ENCODE measurements at places on chromosomes 6 and 20.
A peak's percentile ranks its signal among the peaks of the same experiment; 100 is the strongest.

DNA sequence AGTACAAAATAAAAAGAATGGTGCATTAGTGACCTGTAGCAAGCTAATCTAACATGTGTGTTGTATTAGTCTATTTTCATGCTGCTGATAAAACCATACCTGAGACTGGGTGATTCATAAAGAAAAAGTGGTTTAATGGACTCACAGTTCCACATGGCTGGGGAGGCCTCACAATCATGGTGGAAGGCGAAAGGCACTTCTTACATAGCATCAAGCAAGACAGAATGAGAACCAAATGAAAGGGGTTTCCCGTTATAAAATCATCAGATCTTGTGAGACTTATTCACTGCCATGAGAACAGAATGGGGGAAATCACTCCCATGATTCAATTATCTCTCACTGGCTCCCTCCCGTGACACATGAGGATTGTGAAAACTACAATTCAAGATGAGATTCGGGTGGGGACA lies 45.4 kb upstream of the AIG1 start:
- no peak for DNase-seq

GRCh38 chr6:137936798-137937197 lies 69.7 kb downstream of the TNFAIP3 start:
- no peak for DNase-seq

DNA sequence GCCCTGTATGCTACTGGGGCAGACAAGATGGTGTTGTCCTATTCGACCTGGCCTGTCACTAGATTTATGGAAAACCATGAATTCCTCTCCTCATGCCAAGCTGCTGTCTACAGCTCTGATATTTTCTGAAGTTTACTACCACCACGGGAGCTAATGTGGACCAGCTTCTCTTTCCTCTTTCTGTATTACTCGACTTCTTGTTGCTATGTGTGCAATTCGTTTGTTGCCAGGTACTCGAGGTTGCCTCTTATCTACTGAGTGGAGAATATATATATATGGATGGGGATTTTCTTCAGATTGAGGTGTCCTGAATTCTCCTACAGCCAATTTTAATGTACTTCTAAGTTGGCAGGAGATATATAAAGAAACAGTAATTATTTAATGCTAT lies 34.7 kb downstream of the MAN1A1 start:
- DNase-seq: peak; percentile 10

DNA sequence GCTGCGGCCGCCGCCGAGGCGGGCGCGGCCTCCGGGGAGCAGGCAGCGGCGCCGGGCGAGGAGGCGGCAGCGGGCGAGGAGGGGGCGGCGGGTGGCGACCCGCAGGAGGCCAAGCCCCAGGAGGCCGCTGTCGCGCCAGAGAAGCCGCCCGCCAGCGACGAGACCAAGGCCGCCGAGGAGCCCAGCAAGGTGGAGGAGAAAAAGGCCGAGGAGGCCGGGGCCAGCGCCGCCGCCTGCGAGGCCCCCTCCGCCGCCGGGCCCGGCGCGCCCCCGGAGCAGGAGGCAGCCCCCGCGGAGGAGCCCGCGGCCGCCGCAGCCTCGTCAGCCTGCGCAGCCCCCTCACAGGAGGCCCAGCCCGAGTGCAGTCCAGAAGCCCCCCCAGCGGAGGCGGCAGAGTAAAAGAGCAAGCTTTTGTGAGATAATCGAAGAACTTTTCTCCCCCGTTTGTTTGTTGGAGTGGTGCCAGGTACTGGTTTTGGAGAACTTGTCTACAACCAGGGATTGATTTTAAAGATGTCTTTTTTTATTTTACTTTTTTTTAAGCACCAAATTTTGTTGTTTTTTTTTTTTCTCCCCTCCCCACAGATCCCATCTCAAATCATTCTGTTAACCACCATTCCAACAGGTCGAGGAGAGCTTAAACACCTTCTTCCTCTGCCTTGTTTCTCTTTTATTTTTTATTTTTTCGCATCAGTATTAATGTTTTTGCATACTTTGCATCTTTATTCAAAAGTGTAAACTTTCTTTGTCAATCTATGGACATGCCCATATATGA lies 3.2 kb downstream of the MARCKS start:
- DNase-seq: peak; percentile 71

GRCh38 chr20:46221256-46221833 lies 87.0 kb downstream of the CDH22 start:
- no peak for DNase-seq

- peak; percentile 14 for DNase-seq
Measured at GRCh38 chr20:5779071-5779900, 29.1 kb downstream of the SHLD1 start.

DNA sequence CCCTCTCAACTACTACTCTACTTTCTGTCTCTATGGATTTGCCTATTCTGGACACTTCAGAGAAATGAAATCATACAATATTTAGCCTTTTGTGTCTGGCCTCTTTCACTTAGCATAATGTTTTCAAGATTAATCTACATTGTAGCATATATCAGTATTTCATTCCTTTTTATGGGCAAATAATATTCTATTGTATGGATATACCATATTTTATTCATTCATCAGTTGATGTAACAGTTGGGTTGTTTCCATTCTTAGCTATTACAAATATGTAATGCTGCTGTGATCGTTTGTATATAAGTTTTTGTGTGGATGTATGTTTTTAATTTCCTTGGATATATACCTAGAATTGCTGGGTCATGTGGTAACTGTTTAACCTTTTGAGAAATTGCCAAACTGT lies 23.4 kb downstream of the FAM184A start:
- DNase-seq: no peak

DNA sequence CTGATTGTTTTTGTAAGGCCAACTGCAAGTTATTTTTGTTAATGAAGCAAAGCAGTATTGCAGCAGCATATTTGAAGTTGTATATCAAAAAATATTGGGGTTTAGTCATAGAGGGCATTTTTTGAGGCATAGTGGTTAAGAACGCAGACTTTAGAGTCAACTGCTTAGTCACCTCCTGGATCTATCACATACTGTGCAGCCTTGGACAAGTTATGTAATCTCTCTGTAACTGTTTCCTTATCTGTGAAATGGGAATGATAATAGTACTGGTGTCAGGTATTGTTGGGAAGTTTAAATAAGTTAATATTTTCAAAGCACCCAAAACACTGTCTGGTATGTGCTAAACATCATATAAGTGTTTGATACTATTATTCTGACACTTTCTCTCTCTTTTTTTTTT lies 27.2 kb upstream of the EFHC1 start:
- peak; percentile 64 for DNase-seq

- no peak for DNase-seq
Measured at GRCh38 chr6:79173378-79173777, 61.1 kb downstream of the HMGN3 start.

- DNase-seq: peak; percentile 68
Measured at GRCh38 chr20:60694763-60695162, 557.3 kb upstream of the CDH4 start.

DNA sequence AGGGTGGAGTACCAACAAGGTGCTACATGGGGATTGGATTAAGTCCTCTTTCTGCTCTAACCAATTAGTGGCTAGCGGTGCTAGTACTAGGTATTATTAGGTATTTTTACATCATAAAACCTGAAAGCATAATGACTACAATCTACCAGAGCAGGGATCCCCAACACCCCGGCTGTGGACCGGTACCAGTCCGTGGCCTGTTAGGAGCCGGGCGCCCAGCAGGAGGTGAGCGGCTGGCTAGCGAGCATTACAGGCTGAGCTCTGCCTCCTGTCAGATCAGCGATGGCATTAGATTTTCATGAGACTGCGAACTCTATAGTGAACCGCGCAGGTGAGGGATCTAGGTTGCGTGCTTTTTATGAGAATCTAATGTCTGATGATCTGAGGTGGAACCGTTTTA lies 9.1 kb upstream of the CD40 start:
- no peak for DNase-seq

DNA sequence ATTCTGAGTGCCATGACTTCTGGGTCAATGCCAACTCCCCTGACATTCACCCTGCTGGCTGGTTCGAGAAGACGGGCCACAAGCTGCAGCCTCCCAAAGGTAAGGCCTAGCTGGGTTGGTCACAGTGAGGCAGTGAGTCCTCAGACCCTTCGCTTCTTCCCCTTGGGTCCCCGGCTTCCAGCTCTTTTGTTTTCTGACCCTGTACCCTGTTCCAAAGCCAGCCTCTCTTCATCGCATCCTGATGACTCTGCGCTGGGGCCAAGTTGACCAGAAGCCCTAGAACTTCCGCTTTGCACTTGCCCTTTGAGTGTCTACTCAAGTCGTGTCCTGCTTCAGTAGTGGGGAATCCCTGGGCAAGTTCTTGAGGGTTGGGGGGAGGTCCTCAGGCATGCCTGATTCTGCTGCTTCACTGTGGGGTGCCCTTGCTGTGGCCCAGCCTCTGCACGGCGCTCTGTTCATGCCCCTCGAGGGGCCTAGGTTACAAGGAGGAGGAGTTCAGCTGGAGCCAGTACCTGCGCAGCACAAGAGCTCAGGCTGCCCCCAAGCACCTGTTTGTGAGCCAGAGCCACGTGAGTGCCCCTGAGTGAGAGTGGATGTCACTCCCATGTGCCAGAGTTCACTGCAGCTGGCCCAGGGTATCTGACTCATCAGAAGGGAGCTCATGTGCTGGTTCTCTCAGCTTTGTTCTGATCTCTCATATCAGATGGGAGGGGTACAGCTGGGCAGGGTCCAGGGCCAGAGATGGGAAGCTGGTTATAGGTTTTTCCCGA lies 23.0 kb downstream of the L3MBTL1 start:
- no peak for DNase-seq

DNA sequence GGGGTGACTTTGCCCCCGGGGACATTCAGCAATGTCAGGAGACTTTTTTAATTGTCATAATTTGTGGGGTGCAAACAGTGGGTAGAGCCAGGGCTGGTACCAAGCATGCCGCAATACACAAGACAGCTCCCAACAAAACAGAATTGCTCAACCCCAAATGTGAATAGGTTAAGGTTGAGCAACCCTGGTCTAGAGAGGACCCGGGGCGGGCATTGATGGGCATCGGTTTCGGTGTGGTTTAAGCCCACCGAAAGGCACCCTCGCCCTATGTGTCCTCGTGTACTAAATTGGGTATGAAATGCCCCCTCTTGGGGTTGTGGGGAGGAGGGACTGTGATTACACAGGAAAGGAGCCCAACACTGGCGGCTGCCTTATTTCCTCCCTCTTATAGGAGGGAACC lies 36.0 kb downstream of the KIAA1755 start:
- no peak for DNase-seq

- peak; percentile 10 for DNase-seq
Measured at GRCh38 chr6:65259059-65259458, 448.0 kb downstream of the EYS start.

- no peak for DNase-seq
Measured at GRCh38 chr6:107612762-107613415, 123.0 kb downstream of the SOBP start.

- no peak for DNase-seq
Measured at GRCh38 chr6:104952911-104953399, 4.0 kb upstream of the LIN28B start.

DNA sequence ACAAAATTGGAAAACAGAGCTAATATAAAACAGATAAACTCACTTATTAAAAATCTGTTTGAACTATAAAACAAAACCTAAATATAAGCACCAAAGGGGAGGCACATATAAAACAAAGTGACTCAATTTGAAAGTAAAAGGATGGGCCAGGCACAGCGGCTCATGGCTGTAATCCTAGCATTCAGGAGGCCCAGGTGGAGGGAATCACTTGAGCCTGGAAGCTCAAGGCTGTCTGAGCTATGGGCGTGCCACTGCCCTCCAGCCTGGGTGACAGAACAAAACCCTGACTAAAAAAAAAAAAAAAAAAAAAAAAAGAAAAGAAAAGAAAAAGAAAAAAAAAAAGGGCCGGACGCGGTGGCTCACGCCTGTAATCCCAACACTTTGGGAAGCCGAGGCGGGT lies 31.1 kb upstream of the SMAP1 start:
- no peak for DNase-seq

DNA sequence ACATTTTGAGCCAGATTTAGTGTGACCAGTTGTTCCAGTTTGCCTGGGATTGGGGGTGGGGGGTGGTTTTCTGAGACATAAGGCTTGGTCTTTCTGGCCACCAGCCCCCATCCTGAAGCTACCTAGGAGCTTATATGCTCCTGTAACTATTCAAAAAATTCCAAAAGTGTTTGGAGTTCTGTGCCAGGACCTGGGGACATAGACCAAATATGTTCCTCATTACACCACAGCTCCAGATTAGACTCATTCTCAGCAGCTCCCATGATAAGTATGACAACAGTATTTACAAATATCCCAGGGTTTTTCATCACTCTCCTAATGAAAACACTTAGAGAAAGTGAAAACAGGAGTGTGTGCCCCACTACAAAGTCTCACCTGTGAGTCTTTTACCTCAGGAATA lies 37.8 kb upstream of the RNF144B start:
- DNase-seq: peak; percentile 13

GRCh38 chr6:148952147-148953035 lies 205.6 kb downstream of the UST start:
- DNase-seq: peak; percentile 80

GRCh38 chr20:48153523-48153922 lies 368.2 kb upstream of the SULF2 start:
- DNase-seq: peak; percentile 21
